ENCODE measurements at places on chromosomes 5 and 9.
A peak's percentile ranks its signal among the peaks of the same experiment; 100 is the strongest.

- DNase-seq = no peak
These were observed 992 bp downstream of the SH2D3C start for GRCh38 chr9:127777368-127777980.

DNA sequence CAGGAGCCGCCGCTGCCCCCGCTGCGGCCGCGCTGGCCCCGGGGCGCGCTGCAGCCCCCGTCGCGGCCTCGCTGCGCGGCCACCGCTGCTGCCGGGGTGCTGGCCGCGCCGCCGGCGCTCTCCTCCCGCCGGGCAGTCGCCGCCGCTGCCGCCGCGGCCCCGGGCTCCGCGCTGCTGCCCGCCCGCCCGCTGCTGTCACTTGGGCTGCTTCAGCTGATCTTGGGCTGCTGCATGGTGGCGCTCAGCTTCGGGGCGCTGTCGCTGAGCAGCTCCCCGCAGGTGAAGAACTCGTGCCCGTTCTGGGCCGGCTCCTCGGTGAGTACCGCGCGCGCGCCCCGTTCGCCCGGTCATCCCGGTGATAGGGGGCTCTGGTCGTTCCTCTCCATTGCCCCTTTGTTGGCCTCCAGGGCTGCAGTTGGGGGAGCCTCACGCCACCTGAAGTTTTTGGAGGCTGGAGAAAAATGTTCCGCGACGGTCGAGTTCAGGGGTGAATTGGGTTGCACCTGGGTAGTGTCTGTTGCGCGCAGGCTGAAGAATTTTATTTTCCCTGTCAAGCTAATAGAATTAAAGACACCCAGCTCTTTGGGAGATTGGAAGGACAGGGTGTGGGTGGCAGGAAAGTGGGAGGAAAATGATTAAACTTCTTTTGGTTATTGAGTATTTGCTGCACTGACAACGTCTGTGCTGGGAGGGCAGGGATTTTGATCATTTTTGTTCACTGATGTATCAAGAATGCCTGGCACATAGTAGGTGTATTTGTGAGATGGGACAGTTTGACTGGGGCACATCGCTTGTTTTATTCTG, 596 bp downstream of the ENTREP1 start:
- no peak for DNase-seq

DNA sequence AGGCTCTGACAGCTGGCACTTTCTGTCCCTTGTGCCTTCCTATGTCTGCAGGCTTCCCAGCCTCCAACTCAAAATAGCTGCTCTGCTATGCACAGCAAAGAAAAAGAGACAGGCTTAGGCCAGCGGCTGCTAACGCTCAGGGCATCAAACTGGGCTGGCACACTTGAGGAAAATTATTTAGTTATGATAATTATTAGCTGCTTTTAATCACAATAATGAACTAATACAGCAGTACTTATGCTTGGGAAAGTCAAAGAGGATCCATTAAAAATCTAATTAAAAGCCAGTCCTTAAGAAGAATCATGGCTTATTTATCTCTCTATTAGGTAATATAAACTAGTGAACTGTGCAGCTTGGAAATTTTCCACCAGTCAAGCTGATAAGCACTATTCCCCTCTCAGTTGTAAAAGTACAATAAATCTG, 233.2 kb downstream of the SLIT3 start:
- DNase-seq = no peak

GRCh38 chr5:123120197-123120596, 31.2 kb downstream of the PRDM6 start:
- DNase-seq = no peak

DNA sequence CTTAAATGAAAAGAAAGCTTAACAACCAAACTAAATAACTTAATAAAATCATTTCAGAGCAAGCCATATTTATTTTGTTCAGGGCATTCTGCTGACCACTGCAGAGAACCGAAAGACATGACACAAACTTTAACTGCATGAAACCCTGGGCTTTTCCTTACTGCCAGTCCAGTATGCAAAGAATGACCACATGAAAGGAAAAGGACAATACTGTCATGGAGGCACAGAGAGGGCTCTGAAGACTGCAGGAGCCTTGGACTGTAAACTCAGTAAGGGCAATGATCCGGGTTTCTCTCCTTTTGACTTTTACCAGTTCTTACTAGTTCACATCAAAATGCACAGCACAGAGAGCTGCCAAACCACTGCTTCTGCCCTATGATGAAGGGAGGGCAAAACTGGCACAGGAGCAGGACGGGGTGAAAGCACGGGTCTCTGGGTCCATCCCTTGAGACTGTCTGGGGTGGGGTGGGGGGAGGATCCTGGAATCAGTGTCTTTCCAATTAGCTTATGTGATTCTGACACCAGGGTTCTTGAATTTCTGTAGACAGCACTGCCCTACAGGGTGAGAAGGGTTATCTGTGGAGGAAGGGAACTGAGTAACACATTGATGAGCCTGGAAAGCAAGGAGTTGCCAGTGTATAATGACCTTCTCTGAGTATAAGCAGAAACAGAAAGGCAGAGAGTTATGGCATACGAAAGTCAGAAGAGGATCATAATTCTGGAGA, 44.7 kb downstream of the RNF130 start:
- no peak for DNase-seq

- DNase-seq = no peak
These were observed 122.2 kb downstream of the SLIT3 start for GRCh38 chr5:169178754-169179153.

DNA sequence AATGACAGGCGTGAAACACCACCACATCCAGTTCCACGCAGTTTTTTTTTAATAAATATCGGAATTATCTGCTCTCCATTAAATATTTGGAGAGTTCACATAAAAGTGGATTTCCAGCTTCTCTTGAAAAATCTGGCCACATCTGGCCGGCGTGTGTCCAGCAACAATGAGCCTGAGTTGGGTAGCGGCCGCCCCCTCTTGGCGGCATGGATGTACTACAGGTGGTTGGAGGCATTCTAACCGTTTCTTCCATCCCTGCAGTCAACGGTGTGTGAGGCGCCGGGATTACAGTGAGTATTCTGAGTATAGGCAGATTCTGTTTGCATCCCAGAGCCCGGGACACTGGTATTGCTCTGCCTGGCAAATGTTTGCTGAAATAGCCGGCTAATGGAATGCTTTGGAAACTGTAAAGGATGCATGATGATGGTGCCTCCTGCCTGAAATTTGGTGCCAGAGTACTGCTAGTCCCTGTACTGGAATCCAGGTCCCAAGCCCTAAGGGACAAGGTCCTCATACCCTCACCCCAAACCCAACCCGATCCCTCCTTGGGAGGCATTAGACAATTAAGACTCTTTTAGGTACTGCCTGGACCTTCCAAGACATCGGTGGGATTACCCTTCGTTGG, 13.6 kb upstream of the GM2A start:
- peak; percentile 72 for DNase-seq

DNA sequence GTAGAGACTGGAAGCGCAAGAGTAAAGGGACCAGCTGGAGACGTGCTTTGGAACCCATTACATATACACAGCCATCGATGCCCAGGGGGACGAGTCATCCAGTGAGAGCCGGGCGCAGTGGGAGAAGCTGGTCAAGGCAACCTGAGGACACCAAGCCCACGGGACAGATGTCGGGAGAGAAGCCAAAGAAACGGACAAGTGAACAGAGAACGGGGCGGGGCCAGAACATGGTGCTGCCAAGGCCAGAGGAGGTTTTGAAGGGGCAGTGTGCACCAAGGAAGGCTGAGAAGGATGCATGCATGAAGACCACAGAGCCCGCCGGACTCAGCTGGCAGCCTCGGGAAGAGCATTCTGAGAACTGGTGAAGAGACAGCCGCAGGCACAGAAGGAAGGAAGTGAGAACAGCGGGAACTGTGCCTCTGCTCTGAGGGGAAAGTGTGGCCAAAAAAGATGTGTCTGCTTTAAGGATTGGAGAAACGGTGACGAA, 20.3 kb downstream of the CAMSAP1 start:
- DNase-seq = peak; percentile 44

- DNase-seq = no peak
These were observed 29.5 kb downstream of the GOLPH3 start for GRCh38 chr5:32144378-32145207.

- DNase-seq = peak; percentile 91
These were observed 101.7 kb downstream of the ARRDC3 start for GRCh38 chr5:91281401-91281800.

DNA sequence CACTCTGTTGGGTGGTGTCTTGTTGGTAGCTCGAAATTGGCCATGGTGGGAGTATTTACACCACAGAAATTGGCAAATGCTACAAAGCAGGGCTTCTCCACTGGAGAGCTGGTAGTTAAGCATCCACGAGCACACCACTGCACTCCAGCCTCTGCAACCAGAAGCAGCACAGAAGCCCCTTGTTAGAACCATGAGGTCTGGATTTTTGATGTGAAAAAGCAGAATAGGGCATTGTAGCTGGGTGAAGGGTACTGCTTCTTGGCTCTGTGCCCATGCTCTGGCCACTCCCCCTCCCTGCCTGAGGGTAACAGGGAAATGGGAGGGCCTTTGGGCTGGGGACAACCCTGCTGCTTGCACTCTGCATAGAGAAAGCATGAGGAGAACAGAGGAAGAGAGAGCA, 81.2 kb upstream of the UBTD2 start:
- no peak for DNase-seq

- DNase-seq = no peak
These were observed 795.6 kb downstream of the PTPRD start for GRCh38 chr9:9817176-9817575.

GRCh38 chr9:97875111-97875510, 22.1 kb downstream of the FOXE1 start:
- no peak for DNase-seq
